T follicular helper cell (primary cell): ENCODE measurements at places on chromosomes 4 and X.

- DNase-seq: no peak
Measured at GRCh38 chrX:1392376-1393068, 609 bp upstream of the SLC25A6 start.

DNA sequence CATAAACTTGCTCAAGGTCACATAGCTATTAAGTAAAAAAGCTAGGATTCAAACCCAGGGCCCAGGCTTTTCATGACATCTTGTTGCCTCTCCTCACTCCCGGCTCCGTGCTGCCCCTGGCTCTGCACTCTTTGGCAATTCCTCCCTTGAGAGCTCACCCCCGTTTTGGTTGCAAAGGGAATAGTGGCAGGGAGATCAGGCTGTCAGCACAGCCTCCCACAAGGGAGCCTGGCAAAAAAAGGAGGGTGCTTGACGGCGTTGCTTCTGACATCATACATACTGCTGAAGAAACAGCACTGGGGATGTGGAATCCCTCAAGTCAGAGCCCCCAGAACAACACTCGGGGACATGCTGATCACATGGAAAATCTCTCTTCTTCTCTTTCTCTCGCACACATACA is 20.5 kb downstream of the IQSEC2 start:
- no peak for DNase-seq

GRCh38 chrX:46645614-46646013 is 72.0 kb downstream of the CHST7 start:
- no peak for DNase-seq

DNA sequence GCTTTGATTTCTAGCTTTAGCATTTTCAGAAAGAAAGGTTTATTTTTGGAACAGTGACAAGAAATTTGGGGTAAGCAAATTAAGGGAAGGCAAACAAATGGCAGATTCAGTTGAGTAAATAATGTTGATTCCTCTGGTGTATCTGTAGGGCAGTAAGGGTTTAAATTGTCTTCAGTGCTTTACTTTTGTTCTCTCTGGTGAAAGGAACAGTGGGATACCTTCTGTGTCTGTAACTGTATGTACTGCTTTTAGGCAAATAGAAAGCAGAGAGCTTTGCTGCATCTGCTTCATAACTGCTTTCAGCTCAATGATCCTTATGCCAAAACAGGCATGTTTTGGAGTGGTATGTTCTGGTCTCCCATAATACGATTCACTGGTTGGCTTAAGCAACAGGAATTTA is 932.1 kb upstream of the SLIT2 start:
- no peak for DNase-seq

GRCh38 chr4:132513491-132513890 is 635.6 kb upstream of the PCDH10 start:
- no peak for DNase-seq

DNA sequence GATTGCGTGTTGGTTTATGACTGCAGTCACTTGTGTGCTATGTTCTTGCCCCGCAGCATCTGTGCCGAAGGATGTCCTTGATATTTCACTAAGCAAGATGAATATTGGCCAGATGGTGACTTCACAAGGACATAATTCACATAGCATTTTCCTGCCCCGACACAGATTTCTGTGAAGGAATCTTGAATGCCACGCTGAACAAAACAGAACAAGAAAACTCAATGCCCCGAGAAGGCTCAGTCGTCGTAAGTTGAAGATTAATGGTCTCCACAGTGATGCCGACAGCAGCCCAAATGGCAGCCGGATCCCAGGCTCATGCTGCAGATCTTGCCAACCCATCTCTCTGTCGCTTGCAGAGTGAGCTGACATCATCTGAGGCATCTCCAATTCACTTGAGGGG is 145.9 kb downstream of the CPEB2 start:
- DNase-seq: no peak

DNA sequence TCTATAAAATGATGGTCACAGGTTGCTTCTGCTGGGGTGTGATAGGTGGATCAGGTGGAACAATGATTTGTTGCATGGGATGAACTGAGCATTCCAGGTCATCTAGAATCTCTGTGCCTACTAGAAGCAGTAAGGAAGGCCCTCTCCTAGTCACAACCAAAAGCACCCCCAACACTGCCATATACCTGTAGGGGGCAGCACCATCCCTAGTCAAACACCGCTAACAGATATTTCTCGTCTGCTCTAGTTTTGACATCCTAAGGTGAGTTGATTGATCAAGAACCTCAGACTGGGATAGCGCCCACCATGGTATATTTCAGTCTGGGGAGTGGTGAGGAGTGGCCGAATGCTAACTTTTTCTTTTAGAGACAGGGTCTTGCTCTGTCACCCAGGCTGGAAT is 160.2 kb downstream of the NHS start:
- no peak for DNase-seq

- DNase-seq: no peak
Measured at GRCh38 chr4:124135409-124135813, 577.1 kb downstream of the ANKRD50 start.
